ENCODE measurements at places on chromosomes 12 and 14.

DNA sequence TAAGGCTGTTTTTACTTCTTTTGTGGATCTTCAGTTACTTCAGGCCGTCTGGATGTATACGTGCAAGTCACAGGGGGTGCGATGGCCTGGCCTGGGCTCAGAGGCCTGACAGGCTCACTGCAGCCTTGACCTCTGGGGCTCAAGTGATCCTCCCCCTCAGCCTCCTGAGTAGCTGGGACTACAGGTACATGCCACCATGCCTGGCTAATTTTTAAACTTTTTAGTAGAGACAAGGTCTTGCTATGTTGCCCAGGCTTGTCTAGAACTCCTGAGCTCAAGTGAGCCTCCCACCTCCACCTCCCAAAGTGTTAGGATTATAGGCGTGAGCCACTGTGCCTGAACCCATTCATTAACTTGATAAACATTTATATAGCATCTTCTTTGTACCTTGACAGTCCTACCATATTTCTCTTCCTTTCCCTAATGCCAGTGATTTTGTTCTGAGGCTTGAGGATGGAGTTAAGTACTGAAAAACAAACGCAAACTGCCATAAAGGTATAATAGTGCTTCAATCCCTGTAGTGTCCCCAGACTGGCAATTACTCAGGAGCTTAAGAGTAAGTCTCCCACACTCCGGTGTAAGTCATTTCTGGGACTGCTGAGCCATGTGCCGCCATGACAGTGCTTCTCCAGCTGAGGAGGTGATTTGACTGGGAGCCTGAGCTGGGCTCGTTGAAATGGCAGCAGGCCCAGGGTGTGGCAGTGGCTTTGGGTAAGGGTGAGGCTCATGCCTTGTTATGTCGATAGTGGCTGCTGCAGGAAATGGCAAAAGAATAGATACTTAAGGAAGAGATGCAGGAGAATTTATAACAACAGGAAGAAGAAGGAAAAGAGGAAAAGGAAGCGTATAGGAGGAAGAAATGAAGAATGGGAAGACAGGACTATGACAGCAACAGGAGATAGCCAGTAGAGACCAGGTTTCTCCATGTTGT is 43.7 kb upstream of the HECTD1 start:
- peak; percentile 69 for DNase-seq

DNA sequence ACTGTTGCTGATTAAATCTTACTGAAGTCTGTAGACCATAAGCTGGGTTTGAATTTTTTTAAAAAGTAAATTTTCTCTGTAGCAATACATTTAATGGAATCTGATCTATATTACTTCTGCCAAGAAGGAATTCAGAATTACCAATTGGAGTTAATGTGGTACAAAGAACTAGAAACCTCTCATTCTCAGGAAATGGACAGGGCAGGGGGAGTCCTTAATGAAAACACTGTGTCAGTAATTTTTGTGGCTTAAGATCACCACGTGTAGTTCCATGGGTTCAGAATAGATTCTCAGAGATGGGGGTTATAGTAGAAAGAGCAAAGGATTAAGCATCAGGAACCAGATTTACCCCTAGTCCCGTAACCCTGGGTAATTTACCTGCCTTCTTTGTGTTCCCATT is 30.3 kb downstream of the FBXL14 start:
- DNase-seq, result no peak

DNA sequence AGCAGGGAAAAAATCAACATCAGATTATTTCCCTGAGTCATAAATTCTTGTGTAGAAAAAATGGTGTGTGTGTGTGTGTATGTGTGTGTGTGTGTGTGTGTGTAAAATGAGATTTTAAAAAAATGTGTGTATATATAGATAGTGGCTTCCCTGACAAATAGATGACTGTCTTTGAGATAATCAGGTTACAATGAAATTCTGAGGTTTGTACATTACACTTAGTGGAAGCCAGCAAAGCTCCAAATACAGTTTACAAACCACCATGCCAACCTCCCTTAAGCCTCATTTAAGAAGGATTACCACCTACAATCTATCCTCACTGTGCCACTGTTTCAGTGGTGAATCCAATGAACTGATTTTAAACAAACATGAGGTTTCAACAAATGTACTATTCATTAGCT is 93.8 kb downstream of the MED13L start:
- DNase-seq, result no peak

GRCh38 chr14:73235531-73236155 is 1.7 kb upstream of the PAPLN start:
- no peak for DNase-seq

DNA sequence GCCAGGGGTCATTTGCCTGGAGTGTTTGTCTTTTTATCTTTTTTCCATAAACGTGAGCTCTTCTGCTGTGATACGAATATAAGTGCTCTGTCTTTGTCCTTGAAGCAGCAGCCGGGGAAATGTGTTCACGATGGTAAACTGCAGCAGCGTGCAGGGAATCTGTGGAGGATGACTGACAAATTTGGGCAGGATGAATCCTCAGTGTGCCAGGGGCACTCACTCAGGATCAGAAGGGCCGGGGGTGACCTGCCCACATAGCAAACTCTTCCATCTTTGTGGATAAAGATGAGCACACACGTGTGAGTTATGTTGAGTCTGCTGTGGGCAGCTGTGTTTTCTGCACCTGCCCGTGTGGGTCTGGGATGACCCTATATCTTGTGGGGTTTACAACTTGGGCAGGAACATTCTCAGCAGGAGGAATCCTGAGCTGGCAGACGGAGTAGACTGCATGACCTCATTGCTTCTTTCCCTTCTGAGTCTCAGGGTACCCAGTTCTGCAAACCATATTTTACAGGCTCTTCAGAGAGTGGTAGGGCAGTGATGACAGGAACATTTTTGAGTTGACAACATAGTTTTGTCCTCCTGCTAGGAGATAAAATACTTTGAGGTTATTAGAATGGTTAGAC is 711 bp downstream of the ANO4 start:
- DNase-seq, result no peak

DNA sequence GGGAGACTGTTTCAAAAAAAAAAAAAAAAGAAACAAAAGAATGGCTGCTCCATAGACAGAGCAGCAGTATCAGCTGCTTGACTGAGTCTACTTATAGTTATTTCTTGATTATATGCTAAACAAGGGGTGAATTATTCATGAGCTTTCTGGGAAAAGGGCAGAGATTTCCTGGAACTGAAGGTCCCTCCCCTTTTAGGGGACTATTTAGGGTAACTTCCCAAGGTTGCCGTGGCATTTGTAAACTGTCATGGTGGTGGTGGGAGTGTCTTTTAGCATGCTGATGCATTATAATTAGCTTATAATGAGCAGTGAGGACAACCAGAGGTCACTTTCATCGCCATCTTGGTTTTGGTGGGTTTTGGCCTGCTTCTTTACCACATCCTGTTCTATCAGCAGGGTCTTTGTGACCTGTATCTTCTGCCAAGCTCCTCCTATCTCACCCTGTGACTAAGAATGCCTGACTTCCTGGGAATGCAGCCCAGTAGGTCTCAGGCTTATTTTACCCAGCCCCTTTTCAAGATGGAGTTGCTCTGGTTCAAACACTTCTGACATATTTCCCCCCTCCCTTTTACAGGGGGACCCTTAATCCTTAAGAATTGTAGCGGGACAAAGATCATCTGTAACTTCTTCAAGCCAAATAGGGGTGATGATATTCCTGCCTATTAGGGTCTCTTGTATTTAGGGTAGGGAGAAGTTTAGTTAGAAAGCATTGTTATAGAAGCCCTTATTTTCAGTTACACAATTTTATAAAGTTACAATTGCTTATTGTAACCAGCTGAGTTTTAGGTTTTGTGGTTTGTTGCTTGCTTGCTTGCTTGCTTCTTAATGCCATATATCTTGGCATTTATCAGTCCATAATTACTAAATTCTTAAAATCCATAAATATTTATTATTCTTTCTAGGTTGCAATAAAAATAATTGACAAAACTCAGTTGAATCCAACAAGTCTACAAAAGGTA is 42.5 kb downstream of the MARK3 start:
- DNase-seq, result no peak

Data from transverse colon (tissue), 4 donors.